ENCODE measurements at places on chromosomes 6 and 20.

GRCh38 chr6:147416622-147417021 is 91.9 kb upstream of the SAMD5 start:
- no peak for DNase-seq

GRCh38 chr6:95601133-95601532 is 23.8 kb downstream of the MANEA start:
- no peak for DNase-seq

DNA sequence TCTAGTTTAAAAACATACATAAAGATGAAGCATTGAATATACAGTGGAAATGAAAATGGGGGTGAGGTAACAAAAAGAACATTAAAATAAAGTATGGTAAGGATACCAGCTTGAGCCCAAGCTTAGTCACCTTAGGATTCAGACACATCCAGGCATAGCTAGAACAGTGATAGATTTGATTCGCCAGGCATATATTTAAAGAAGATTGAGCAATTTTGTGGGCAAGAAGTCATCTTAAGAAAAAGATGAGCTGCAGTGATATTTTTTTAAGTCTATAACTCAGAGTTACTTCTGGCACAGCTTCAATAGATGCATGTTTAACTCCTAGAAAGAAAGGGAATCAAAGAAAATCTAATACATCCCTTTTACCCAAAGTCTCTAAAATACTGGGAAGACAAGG is 97.9 kb downstream of the BMP5 start:
- no peak for DNase-seq

- DNase-seq = no peak
These were observed 3.9 kb upstream of the LRRC1 start for GRCh38 chr6:53790886-53791285.

- DNase-seq = peak; percentile 14
These were observed 31.7 kb upstream of the CST1 start for GRCh38 chr20:23782366-23782983.

GRCh38 chr20:25539742-25540672 is 45.3 kb downstream of the NINL start:
- no peak for DNase-seq

DNA sequence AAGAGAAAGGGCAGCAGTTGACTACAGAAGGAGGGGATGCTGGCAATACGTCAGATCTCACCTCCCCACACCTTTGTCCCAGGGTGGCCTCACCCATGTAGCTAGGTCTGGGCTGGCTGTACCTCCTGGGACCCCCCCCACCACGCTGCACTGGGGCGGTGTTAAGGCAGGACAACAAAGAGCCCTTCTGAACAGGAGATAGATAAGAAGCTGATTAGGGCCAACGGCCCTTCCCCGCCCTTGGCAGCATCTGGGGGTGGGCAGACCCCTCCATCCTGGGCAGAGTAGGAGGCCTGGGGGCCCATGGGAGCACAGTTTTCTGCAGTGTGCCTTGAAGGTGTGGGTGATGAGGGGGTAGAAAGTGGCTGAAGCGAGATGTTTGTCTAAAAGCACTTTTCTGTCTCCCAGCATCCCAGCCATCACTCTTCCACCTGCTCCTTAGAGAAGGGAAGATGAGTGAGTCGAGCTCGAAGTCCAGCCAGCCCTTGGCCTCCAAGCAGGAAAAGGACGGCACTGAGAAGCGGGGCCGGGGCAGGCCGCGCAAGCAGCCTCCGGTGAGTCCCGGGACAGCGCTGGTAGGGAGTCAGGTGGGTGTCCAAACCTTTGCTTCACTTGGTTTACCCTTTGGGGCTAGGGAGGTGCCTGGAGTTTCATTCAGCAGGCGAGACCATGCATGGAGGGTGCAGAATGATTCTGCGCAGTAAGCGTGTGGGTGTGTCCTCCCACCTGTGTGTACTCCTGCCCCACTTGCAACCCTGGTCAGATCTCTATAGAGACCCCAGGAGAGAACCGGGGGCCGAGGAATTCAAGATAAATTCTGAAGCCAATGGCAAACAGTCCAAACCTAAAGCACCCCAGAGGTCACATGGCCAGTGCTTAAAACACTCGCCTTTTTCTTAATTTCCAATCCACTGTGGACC is 3.9 kb downstream of the HMGA1 start:
- DNase-seq = no peak

GRCh38 chr6:134437376-134437775 is 119.5 kb upstream of the SGK1 start:
- DNase-seq = no peak

DNA sequence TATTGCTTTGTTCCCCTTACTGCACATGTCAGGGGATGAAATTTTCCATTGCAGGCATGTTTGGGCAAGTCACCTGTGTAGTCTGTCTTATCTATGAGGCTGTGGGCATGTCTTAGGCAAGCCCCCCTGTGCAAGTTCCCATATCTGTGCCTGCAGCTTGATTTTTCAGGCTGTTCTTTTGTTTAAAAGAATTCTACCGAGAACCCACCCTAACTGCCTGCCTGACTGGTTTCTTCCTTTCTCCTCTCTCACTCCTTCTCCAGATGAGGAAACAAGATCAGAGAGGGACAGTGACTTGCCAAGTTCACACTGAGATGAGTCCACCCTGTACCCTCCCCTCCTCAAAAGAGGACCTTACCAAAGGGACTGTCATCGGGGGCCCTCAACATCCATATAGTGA is 11.0 kb downstream of the TREML2 start:
- no peak for DNase-seq

- no peak for DNase-seq
These were observed 47.1 kb upstream of the NXT1 start for GRCh38 chr20:23303325-23304102.

Data from CD4-positive, alpha-beta T cell (primary cell).